ENCODE measurements at places on chromosomes 16 and 17. TPM values are rescaled to one million over a fixed set of nuclear protein-coding genes. Genes with fewer than 3 reads are reported as not detected.
A peak's percentile ranks its signal among the peaks of the same experiment; 100 is the strongest.

DNA sequence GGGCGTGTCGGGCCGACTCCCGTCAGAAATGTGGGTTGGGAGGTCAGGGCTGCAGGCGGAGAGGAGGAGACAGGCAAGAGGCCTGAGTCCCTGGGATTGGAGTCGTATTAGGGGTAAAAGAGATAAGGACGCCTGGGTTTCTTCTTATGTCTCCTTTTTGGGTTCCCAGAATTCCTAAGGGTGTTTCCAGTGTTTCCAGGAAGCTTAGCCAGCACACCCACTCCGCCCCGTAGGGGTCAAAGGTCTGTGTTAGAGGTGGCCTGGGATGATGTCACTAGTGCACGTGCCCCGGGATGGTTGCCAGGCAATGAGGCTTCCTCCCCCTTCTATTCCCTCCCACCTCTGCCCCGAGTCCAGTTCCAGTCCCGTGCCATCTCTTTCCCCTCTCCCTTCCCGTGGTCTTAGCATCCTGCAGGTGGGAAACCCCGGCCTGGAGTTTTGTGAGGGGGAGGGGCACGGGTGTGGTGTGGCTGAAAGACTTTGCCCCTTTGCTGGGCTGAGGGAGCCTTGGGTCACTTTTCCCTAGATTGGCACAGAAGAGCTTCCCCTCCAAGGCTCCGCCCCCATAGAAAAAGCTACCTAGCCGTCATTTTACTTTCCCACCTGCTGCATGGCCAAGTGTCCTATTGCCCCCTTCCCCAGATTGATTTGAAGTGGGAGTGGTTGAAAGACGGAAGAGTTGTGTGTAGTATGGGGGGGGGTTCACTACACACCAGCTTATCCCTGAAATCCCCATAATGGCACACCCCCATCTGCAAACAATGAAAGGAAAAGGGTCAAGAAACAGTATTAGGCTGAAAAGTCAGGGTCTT lies 2.8 kb downstream of the KDM6B start:
- H3K4me1 ChIP-seq, result peaks cover 45% of the 10 kb centered on the region
- no peaks in the 10 kb centered on the region for H3K27me3 ChIP-seq
- peak overlapping the region; percentile 75 for H3K4me3 ChIP-seq
- DNase-seq, result peak; percentile 89
- H3K36me3 ChIP-seq, result no peaks in the 10 kb centered on the region

- DNase-seq, result peak; percentile 68
- H3K4me3 ChIP-seq, result no peak overlapping the region
- H3K36me3 ChIP-seq, result no peaks in the 10 kb centered on the region
- H3K4me1 ChIP-seq, result peaks cover 25% of the 10 kb centered on the region
- H3K27me3 ChIP-seq, result no peaks in the 10 kb centered on the region
Observed at GRCh38 chr17:42270596-42270995, 5.6 kb downstream of the STAT5B start.

- DNase-seq, result peak; percentile 73
- H3K27ac ChIP-seq, result no peak overlapping the region
- H3K4me3 ChIP-seq, result no peak overlapping the region
- no peaks in the 10 kb centered on the region for H3K27me3 ChIP-seq
Observed at GRCh38 chr17:29155227-29155965, 24.8 kb downstream of the MYO18A start.

DNA sequence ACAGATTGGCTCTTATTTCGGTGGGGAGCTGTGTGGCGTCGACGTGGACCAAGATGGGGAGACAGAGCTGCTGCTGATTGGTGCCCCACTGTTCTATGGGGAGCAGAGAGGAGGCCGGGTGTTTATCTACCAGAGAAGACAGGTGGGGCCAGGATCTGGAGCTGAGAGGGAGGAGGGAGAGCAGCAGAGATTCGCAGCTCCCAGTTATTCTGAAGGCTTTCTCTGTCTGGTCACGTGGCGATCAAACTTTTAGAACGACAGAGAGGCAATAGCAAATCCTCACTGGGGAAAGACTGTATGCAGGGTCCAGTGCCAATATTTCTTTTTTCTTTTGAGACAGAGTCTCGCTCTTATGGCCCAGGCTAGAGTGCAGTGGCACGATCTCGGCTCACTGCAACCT lies 22.2 kb downstream of the ITGAL start:
- peaks cover 10% of the 10 kb centered on the region for H3K4me1 ChIP-seq
- no peak overlapping the region for H3K27ac ChIP-seq
- DNase-seq, result no peak
- H3K27me3 ChIP-seq, result no peaks in the 10 kb centered on the region
- H3K4me3 ChIP-seq, result no peak overlapping the region

- no peaks in the 10 kb centered on the region for H3K36me3 ChIP-seq
- no peak for DNase-seq
- peaks cover 4% of the 10 kb centered on the region for H3K4me1 ChIP-seq
- H3K4me3 ChIP-seq, result no peak overlapping the region
- no peak overlapping the region for H3K27ac ChIP-seq
- H3K27me3 ChIP-seq, result no peaks in the 10 kb centered on the region
Observed at GRCh38 chr16:4496305-4496704, 20.1 kb downstream of the HMOX2 start.

DNA sequence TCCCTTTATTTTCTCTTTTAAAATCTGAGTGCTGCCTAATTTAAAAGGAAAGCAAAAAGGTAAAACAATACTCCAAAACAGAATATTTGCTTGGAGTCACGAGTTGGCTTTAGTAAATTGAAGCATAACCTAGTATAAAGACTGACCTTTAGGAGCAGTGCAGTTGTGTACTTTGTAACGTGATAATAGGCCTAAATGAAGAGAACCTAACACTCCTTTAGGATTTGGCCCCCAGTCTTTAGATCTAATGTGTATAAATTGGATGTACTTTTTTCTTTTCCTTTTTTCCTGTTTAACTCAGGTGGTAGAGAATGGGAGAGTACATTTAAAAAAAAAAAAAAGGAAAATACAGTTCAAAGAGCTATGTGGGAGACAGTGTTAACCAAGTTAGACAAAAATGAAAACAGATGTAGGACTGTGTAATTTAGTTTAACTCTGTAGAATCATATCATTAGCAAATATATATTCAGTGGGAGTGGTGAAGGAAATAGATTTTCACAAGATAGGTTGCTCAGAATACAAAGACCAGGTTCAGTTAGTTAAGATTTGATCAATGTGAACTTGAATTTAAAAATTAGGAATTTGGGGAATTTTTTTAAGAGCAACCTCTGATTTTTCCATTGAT lies 16.8 kb downstream of the CPD start:
- peaks cover 18% of the 10 kb centered on the region for H3K4me1 ChIP-seq
- no peak overlapping the region for H3K27ac ChIP-seq
- no peaks in the 10 kb centered on the region for H3K36me3 ChIP-seq

GRCh38 chr16:85659805-85660511 lies 28.8 kb downstream of the GINS2 start:
- H3K36me3 ChIP-seq, result no peaks in the 10 kb centered on the region
- peak; percentile 95 for DNase-seq
- no peaks in the 10 kb centered on the region for H3K27me3 ChIP-seq
- H3K4me3 ChIP-seq, result no peak overlapping the region
- peak overlapping the region; percentile 59 for H3K27ac ChIP-seq

GRCh38 chr17:40610359-40610758 lies 37.3 kb downstream of the SMARCE1 start:
- H3K4me3 ChIP-seq, result no peak overlapping the region
- H3K27me3 ChIP-seq, result no peaks in the 10 kb centered on the region
- no peak overlapping the region for H3K27ac ChIP-seq
- no peaks in the 10 kb centered on the region for H3K36me3 ChIP-seq
- no peaks in the 10 kb centered on the region for H3K4me1 ChIP-seq

DNA sequence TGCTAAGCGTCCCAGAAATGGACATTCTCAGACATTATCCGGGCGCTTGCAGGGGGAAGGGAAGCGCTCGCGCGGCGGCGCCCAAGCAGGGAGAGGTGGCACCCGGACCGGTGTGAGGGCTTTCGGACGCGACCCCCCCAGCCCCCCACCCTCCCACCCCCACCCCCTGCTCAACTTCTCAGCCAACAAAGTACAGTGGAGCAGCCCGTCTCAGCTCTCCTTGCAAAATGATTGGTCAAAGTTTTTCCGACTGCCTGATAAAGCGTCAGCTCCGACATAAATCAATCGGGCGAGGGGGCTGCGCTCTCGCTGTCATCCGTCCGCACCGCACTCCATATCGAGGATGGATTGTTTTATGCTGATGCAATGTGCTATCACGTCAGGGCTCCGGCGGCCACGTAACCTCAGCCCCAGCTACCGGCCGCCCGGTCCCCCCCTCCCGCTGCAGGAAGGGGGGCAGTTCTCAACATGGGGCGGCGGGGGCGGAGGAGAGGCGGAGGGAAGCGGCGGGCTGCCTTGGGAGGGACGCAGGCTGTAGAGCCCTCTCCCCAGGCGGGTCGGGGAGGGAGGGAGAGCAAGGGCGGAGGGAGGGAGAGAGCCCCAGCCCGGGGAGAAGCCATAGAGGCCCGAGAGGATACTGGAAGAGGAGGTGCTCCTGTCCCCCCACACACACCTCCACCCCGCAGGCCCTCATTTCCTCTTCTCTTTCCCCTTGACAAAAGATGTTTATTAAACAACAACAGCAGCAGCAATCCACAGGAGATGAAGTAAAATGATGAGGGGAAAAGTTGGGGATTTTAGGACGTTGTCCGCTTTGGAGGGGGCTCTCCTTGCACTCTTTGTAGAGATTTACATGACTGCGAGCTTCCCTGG lies at the start of gene HOXB9:
Gene HOXB9, minus strand, starts transcription at position 114 of the 873 bp plus-strand sequence. Its CDS starts 89 bp downstream, at position 25.
- H3K4me1 ChIP-seq, result peaks cover 19% of the 10 kb centered on the region
- peaks cover 85% of the 10 kb centered on the region for H3K27me3 ChIP-seq
- no peak within 1 kb of the TSS for H3K4me3 ChIP-seq
- H3K36me3 ChIP-seq, result no peaks in the 10 kb centered on the region

GRCh38 chr16:4938683-4939030 lies 1.7 kb upstream of the PPL start:
- H3K27ac ChIP-seq, result no peak overlapping the region
- H3K4me3 ChIP-seq, result no peak overlapping the region
- no peaks in the 10 kb centered on the region for H3K36me3 ChIP-seq
- H3K4me1 ChIP-seq, result peaks cover 25% of the 10 kb centered on the region
- DNase-seq, result no peak
- H3K27me3 ChIP-seq, result no peaks in the 10 kb centered on the region

DNA sequence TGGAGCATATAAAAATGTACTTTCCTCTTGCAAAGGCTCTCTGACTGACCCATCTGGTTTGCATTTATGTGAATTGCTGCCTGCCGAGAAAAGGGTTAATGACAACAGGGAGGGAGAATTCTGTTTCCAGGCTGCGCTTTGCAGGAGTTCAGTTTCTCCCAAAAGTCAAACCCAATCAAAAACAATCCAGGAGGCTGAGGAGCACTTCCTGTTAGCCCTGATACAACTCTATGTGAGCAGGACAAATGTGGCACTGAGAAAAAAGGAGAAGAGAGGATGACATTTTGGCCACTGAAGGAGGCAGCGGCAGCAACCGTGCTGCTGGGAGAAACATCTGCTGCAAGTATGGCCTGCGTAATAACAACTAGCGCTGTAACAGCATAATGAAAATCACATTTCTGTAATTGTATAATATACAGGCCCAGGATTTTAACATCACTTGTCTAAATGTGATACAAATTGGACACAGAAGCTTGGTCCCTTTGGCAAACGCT lies 26.8 kb upstream of the ELAC2 start:
- peaks cover 4% of the 10 kb centered on the region for H3K27me3 ChIP-seq
- H3K36me3 ChIP-seq, result no peaks in the 10 kb centered on the region
- DNase-seq, result no peak

DNA sequence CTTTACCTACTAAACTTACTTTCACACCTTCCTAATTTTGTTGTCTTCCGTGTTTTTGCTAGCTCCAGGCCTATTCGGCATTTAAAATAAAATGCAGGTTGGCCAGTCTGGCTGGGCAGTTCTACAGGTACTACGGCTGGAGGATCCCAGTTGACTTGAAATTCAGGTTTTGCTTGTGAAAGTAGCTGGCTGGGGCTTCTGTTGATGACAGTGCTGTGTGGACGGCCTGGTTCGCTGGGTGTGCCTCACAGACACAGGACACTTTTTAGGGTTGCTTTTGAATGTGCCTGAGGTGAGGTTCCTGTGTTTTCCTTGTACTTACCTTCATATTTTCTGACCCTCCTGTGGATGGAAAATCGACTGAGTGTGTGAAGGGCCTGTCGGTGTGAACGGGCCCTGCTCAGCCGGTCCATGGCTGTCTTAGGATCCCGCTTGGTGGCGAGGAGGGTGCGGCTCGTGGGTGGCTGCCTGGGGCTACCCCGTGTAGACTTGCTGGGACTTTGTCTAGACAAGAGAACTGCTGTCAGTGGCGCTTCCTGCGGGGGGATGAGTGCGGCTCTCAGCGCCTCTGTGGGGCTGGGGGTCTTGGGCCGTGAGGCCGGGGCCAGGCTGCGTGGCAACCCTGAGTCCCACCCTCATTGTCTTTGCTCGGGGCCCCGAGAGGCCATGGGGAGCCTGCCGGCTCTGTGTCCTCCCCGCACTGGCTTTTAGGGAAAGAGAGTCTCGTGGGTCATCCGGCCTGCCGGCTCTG lies 18.7 kb upstream of the ZNF750 start:
- no peak overlapping the region for H3K4me3 ChIP-seq
- no peak for DNase-seq
- H3K27me3 ChIP-seq, result no peaks in the 10 kb centered on the region

- H3K36me3 ChIP-seq, result no peaks in the 10 kb centered on the region
- H3K4me3 ChIP-seq, result no peak overlapping the region
- H3K27ac ChIP-seq, result no peak overlapping the region
Observed at GRCh38 chr17:61536422-61536955, 54.5 kb downstream of the NACA2 start.

DNA sequence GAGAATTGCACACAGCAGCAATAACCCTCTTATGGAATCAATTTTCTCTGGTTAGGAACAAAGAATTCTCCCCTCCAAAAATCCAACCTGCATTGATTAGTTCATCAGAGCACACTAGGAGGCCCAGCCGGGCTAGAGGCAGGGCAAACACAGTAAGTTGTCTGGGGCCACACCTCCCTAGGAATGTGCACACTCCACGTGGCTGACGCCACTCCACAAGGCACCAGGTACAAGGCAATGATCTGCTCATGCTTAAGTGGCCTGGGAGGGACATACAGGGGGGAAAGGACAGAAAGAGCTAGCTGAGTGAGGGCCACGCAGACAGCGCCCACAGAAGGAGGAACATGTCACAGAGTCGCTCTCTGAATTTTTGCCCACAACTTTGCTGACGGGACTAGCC lies 107.6 kb downstream of the SLC39A11 start:
- H3K4me1 ChIP-seq, result peaks cover 6% of the 10 kb centered on the region
- no peaks in the 10 kb centered on the region for H3K36me3 ChIP-seq
- no peak for DNase-seq

Gene KCNJ16
- total RNA-seq, result 0.12 TPM

Gene KRT15
- not detected for total RNA-seq

Gene GP1BA
- total RNA-seq, result not detected

Data from adrenal gland (tissue), 19 donors.